ENCODE measurements at places on chromosomes 16 and 17.

DNA sequence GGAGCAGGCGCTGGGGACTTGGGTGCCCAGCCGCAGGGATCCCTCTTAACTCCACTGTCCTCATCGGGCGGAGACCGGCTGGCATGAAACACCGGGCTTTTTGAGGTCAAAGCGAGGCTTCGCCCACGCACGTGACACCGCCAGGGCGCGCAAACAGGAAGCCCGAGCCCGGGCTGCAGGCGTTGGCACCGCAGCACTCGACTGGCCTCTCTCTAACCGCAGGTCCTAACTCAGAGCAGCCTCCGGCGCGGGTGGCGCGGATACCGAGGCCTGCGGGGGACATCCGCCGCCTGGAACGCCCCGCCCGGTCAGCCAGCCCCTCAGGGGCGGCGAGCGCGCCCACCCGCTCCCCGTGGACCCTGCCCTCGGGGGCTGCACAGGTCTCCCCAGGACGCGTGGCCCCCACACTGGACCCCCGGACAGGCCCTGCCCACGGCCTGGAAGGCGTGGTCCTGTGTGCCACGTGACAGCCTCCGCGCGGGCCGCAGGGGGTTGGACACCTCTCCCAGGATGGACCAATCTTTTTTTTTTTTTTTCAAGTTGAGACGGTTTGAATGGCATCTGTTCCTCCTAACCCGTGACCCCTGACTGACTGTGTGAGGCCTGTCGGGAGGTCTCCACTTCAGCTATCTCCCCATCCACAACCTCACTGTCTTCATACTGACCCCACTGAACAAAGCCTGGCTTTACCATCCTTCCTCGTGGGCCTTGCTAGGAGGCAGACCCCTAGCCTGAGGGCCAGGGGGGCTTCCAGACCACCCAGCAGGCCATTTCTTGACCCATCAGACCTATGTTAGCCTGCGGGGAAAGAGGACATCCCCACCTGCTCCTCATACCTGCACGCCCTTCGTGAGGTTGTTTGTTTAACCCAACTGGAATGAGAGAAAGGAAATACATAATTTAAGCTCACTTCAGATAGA, 8.4 kb upstream of the SLC47A2 start:
- peak; percentile 62 for DNase-seq

DNA sequence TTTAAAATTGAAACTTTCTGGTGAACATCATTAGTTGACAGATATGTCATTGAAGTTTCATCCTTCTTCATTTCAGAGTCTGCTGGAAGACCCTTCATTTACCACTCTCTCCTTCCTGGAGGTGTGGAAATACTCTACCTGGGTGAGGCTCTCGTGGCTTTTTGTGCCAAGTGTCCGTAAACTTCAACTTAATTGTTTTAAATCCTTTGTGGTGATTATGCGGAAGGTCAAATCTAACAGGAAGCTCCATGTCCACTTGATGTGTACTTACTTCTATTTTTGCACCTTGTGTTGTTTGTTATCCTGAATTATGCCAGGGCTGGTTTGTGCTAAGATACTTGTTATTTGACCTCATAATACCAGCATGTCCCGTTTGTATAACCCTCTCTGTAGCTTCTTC, 129.2 kb downstream of the WWOX start:
- DNase-seq = no peak

DNA sequence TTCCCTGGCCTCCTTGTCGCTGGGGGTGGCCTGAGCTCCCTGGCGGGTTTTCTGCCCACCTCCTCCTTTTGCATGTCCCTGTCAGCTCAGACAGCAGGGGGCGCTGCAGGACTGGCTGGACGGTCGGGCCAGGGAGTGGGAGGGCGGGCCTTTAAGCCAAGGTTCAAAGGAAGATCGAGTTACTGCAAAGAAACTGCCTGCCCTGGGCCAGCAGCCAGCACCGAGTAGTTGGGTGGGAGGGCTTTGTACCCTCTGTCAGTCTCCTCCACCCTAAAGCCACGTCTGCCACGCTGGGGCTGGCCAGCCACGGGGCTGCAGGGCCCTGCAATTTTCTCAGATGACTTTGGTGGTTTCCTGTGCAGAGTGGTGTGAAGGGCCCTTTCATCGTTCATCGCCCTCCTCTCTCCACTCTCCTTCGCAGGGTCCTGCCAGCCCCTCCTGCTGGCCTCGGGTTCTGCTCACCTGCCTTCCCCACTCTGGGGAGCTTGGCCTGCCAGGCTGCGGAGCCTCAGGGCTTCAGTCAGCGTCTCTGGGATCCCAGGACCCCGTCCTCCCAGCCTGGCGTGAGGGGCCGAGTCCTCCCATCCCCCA, 12.3 kb downstream of the GPR142 start:
- DNase-seq = peak; percentile 60

DNA sequence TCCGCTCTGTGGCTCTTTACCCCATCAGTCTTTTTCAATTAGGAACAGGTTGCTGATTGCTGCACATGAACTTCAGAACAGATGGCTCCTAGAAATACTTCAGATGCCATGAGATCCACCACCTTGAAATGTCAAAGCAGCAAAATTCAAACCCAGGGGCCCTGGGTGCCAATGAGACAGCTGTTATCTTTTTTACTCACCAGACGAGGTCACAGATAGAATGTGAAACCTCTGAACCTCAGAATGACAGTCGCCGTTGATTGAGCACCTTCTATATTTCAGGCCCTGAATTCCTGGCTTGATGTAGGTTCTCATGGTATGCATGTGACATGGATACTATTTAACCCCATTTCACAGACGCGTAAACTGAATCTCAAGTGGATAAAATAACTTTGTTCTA, 63.0 kb downstream of the MAF start:
- DNase-seq = no peak

DNA sequence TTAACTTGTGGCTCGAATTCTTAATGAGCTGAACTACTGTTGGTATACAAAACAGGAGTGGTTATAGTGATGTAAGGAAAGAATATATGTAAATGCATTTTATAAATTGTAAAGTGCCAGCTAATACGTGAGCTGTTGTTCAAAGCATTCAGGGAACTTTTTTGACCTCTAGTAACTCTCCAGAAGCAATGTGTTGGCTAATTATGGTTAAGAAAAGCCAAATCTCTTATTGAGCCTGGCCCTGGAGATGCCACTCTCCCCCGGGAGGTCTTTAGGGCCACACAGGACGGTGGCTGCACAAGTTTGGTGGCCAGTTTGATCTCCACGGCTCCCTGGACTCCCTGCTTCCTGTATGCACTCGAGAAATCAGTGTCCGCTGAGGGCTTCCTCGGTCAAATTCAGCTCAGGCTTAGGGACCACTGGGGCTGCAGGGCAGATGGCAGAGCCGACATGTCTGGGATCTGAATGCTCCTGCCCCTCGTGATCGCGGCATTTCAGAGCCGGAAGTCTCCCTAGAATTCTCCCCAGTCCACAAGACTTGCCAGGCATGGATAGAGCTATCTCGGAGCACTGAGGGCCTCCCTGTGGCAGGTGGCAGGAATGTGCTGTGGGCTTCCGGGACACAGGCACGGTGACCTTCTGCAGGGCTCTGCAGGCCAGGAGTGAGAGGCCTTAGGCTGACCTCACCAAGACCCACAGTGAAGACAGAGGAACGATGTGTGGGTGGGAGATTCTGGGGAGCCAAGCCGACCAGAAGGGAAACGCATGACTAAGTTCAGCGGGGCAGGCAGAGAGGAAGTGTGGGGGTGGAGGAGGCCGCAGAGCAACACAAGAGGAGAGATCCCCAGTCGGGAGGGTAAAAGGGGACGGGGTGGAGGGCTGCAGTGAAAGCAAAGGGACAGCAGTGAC, 18.6 kb upstream of the PITPNM3 start:
- peak; percentile 57 for DNase-seq

DNA sequence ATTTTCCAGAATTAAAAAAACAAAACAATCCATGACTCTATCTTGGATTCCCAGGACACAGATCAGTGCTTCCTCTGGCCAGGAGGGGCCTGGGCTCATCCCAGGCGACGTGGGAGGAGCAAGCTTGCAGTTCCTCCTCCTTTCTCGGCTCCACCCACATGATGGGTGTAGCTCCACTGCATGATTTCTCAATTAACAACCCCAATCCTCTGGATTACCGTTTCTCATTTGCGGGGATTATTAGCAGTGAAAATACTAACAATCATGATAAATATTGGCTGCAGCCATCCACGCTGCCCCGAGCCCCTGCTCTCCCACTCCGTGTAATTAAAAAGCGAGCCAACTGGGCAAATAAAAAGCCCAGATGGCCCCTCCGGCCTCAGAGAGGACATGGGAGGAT, 46.4 kb upstream of the SDK2 start:
- no peak for DNase-seq

- DNase-seq = no peak
Observed at GRCh38 chr16:386641-387156, 4.9 kb upstream of the PGAP6 start.

DNA sequence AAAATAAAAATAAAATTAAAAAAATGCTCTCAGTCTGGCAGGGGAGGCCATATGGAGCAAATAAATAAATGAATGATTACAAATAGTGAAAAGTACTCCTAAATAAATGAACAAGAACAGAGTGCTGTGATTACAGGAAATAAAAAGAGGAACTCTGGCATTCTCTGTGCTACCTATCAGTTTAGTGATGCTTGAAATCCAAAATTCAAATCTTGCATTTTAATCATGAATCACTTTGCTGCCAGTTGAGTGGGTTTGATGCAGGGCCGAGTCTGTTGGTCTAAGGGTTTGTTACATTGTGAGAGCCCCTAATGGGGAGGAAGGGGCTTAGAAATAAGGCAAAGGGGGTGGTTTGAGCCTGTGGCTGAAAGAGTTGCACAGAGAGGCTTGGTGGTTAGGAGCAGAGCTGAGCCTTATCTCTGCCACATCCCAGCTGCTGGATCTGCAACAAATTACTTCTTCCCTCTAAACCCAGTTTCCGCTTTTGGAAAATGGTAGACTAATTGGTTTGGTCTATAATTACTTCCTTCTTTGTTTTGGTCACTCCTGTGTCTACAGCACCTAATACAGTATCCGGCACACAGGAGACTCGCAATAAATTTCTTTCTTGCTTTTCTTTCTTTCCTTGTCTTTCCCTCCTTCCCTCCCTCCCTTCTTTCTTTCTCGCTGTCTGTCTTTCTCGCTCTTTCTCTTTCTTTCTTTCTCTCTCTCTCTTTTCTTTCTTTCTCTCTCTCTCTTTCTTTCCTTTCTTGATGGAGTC, 6.3 kb upstream of the ABCC1 start:
- no peak for DNase-seq

DNA sequence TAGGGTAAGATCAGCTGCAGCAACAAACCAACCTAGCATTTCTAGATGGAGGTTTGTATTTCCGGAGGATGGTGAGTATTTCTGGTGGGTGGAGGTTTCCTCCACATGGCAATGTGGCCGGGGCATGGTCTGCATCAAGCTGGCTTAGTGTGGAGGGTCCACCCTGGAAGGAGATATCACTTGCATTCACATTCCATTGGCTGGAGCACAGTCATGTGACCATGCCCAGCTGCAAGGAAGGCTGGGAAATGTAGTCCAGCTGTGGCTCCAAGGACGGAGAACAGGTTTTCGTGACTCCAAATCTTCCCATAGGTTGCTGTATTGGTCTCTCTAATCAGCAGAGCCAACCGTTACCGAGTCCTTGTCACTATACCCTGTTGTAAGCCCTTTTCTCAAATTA, 68.7 kb downstream of the RAI1 start:
- peak; percentile 45 for DNase-seq

DNA sequence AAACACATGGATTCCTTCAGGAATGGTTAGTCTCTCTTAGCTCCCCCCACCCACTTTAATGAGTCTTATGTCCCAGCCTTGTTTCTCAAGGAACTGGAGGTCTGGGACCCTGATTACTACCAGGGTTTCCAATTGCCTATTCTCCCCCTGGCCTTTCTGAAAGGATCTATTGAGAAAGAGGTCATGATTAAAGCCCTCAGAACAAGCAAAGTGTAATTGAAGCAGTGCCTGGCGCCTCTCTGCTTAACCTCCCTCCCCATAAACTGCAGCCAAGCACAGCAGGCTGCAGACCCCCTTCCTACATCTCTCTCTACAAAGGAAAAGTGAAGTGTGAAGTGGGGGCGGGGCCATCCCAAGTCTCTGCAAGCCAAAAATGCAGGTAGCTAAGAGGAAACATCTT, 159.7 kb upstream of the CDH11 start:
- no peak for DNase-seq

DNA sequence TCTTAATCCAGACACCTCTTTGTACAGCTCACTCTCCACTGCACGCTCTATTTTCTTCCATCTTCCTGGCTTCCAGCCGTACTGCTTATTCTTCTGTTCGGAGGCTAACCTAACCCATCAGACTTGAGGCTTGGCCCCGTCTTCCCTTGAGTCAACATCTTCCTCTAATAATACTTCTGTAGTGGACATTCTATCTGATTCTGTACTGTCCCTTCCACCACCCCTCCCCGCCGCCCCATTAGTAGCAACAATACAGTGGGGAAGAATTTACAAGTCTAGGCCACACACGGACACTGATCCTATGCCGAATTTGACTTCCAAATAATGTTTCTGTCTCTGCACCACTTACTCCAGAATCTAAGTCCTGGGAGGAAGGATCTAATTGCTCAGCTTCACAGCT, 86.0 kb upstream of the TNRC6A start:
- DNase-seq = no peak

GRCh38 chr16:11666103-11667055, 1.9 kb upstream of the SNN start:
- DNase-seq = no peak

DNA sequence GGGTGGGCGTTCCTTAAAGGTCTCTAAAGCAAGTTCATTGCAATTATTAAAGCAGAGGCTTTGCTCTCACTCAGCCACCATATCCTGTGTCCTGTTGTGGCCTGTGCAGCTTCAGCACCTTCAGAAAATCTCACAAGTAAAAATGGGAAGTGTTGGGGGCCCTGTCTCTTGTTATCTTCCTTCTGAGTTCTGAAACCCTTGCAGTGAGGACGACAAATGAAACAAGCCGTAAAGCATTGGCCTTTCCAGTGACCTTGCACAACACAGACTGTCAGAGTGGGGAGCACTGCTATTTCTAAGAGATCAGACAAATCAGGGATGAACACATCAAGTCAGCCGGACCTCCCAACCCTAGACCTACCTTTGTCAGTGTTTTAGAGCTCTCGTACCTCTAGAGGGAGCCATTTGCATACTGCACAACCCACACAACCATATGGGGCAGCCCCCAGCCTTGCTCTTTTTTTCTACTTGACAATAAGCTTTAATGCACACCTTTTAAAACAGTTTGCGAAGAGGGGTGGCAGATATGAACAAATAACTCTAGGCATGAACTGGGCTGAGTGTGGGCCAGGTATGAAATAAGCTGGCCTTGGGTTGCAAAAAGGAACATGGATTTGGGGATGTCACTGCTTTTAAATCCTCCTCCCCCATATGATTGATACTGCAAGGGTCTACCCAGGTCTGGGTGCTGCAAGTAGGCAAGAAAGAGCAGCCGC, 89.8 kb downstream of the KATNIP start:
- peak; percentile 49 for DNase-seq

DNA sequence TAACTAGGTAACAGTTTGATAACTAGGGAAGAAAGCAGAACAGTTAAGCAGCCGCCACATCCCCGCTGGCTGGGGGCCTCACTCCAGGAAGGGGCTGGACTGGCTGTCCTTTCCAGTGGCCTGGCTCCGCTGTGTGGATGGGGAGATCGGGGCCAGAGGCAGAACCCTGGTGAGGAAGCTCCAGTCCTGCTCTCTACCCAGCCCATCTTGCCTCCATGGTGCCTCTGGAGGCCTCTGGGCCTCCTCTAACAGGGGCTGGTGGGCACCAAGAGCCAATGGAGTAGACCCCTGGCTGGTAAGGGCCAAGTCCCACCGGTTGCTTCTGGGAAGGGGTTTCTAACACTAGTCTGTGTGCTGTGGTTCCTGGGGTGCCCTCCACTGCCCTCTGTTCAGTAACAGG, 8.1 kb downstream of the CNP start:
- no peak for DNase-seq
